ENCODE measurements at places on chromosomes 7 and 10. TPM values are rescaled to one million over a fixed set of nuclear protein-coding genes. Genes with fewer than 3 reads are reported as not detected.

Gene ARMC3
- total RNA-seq, result not detected

Gene NKX6-2
- total RNA-seq, result not detected

Gene UNC5B
- total RNA-seq, result 38.6 TPM

Gene OR2A1
- total RNA-seq, result 0.07 TPM
